Aorta (tissue), 5 donors: ENCODE measurements at places on chromosomes 5 and 9.
A peak's percentile ranks its signal among the peaks of the same experiment; 100 is the strongest.

- no peak for DNase-seq
Observed at GRCh38 chr9:127545196-127546124, 66.6 kb upstream of the STXBP1 start.

DNA sequence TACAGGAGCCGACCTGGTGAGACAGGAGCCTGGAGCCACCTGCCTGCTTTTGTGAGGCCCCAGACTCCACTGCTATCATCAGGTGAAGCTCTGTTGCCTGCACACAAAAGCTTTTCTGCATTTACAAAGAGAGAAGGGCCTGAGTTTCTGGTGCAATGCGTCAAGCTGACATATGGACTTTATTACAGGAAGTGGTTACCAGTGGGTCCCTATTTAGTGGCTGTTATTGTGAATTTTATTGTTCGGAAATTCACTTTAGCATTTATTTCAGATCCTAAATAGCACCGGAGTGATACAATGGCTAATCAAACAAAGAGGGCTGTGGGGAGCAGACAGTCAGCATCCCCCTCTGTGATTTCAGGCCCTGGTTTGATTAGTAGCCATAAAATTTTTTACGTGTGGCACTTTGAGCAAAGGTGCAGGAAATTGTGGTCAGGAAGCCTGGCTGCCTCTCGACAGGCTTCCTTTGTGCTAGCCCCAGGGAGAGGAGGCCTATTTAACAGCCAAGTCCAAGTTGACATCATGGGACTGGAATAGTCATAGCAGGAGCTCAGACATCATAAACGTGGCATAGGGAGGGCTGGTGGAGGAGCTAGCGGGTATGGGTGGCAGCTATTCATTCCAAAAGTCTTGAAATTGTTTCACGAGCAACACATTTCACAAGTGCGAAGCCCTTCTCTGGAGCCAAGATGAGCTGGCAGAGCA is 8.4 kb downstream of the TGFBI start:
- DNase-seq: peak; percentile 70

- DNase-seq: no peak
Observed at GRCh38 chr9:115121181-115121580, 3.2 kb upstream of the TNC start.

GRCh38 chr5:134803821-134804220 is 41.9 kb upstream of the C5orf24 start:
- no peak for DNase-seq

DNA sequence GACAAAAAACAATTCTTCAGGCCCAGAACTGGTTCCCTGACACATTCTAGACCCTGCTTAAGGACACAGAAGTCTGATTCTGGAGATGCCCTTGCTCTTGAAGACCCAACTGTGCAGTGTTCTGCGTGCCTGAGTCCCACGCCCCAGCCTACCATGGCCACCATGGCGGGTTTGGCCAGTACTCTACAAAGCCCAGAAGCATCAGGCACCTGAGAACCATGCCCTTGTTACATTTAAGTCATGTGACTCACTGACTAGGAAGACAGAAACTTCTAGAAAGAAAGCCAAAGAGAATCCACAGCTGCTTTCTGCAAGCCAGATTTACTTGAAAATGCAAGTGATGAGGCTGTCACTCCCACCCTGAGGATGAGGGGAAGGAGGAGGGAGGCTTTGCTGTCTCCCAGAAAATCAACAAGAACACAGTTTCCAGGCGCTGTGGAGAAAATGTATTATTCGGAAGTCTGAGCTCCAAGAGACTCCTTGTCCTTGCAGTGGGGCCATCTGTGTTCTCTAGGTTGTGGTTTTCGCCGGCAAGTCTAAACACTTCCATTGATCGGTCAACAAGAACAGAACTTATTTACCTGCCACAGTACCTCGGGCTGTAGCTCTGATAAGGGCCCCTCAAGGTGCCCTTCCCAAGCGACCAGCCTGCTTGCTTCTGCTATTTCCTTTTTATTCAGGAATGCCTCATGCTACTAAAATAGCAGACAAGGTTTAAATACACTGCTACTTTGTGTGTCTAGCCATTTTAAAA is 81.3 kb upstream of the DMRT1 start:
- DNase-seq: no peak

DNA sequence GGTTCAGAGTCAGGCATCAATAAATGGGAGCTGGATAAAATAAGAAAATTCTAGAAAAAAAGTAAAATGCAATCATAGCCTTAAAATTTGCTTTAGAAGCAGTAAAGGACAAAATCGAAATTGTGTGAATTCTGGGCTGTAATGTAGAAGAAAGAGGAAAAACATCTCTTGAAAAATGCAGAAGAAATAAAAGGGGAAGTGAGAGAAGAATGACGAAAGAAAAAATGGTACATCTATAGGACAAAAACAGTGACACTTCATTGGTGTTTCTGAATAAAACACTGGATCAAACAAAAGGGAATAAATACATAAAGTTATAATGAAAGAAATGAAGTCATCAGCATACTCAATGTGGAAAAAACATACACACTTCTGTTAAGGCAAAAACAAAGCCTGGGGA is 642.3 kb downstream of the ACTL7B start:
- no peak for DNase-seq

- DNase-seq: no peak
Observed at GRCh38 chr5:71882826-71883741, 164.0 kb downstream of the CARTPT start.

DNA sequence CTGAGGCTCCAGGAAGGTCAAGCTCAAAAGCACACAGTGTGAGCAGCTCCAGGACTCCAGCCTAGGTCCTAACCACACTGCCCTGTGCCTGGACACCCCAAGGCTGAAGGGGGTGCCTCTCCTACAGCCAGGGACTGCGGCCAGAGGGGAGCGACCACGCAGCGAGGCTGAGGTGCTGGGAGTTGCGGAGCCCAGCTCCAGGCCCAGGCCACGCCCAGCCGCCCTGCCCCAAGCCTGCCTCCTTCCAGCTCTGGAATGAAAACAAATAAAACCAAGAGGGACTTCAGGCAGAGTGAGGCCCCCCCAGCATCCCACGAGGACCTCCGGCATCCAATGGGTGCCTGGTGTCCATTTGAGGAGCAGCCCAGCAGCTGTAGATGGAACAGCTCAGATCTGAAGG is 15.2 kb downstream of the VAV2 start:
- DNase-seq: peak; percentile 29

- DNase-seq: no peak
Observed at GRCh38 chr5:180609817-180610550, 18.7 kb upstream of the SCGB3A1 start.

DNA sequence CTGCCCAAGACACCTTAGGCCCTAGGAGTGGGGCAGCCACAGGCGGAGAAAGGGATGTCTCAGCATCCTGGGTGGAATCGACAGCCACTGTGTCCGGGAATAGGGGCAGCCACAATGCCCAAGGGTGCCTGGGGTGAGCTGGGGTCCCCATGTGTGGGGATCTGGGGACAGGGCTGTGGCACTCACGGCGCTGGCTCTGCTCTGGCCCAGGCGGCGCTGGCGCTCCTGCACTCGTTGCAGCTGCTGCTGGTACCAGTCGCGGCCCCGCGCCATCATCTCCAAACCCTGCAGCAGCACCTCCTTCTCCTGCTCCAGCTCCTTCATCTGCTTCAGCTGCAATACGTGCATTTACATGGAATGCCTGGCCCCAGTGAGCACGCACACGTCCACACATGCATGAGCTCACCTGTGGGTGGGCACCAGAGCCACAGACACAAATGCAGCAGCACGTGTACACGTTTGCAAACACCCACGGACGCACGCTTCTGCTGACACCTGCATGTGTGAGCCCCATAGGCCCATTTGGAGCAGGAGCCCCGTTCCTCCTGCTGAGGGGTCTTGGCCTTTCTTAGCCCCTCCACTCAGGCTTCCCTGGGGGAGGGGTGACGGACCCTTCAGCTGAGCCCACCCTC is 4.9 kb downstream of the SAPCD2 start:
- no peak for DNase-seq

DNA sequence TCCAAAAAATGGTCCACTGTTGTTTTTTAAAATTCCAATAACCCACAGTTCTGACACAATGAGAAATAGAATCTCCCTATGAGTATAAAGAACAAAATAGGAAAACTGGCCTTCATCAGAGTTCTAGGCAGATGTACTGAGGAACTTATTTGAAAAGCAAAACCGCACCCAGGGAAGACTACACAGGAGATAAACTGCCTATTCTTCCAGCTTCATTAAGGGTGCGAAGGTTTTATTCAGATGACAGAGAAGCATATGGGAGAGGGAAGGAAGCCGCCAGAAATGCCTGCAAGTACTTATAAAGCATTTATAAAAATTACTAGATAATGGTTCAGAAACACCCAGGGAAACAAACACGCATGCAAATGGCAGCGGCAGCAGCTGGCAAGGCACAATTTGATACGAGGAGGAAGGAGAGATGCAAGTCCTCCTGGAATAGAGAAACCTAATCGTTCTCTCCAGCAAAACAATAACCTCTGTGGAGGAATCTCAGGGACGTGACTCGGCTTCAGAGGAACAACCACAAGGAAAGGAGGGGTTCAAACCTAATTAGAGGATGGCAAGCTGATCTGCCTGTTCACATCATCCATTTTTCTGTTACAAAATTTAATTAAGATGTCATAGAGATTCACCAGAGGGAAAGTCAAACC is 9.0 kb downstream of the TTLL11 start:
- no peak for DNase-seq

DNA sequence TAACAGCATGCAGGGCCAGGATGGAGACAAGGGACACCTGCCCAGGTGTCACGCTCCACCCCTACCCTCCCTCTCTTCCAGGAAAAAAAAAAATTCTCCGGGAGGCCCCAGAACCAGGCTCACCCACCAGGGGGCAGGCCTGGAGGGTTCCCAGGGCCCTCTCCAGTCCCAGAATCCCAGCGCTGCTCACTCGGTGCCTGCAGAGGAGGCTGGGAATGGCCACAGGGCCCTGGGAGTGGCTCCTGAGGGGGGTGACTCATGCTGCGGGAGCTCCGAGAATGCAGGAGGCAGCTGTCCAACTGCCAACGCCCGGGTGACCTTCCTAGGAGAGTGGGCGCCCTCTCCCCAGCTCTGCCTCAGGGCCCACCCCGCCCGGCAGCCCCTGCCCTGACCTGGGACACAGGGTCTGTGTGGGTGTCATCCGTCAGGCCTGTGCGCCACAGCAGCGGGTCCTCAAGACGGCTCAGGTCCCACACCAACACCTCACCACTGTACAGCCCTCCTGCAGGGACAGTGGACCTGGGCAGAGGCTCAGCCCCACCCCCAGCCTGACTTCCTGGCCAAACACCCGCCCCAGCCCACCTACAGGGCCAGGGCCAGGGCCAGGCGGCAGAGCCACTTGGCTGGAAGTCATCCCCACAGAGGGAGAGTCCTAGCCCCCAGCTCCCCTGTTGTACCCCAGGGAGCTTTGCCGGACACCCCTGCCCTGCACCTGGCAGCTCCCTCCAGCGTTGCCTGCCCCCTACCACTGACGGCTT is 21.2 kb downstream of the DYNC2I2 start:
- DNase-seq: peak; percentile 95

DNA sequence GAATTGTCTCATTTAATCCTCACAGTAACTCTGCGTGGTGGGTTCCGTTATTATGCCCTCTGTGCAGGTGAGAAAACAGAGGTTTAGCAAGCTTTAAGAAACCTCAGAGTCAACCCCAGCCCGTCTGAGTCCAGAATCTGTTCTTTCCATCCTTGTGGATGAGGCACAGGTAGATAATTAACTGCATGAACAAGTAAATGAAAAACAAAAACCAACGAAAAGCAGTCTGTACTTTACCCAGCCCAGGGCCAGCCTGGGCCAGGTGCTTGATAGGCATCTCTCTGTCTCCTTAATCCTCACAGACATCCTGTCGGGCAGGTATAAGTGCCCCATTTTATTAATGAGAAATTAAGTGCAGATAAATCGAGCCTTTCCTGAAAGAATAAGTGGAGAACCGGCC is 25.3 kb upstream of the CXCL14 start:
- DNase-seq: no peak

- no peak for DNase-seq
Observed at GRCh38 chr5:72115296-72115695, 8.0 kb downstream of the MAP1B start.

DNA sequence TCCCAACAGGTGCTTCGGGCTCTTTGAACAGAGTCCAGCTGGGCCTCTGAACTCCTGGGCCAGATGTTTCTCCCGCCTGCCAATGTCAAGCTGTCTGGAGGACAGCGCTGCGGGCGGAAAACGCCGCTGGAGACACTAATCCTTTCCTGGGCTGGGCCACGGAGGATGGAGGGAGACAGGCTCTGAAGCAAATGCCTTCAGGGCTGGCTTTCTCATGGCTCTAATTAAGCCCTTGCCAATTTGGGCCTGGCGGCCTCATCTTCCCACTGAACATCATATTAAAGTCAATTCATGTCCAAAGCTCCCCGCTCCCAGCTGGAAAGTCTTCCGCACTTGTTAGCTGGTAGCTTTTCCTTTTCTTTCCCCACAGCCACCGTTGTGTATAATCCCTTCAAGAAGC is 72.7 kb downstream of the NTNG2 start:
- DNase-seq: no peak

GRCh38 chr5:152178350-152178699 is 226.8 kb downstream of the NMUR2 start:
- no peak for DNase-seq

DNA sequence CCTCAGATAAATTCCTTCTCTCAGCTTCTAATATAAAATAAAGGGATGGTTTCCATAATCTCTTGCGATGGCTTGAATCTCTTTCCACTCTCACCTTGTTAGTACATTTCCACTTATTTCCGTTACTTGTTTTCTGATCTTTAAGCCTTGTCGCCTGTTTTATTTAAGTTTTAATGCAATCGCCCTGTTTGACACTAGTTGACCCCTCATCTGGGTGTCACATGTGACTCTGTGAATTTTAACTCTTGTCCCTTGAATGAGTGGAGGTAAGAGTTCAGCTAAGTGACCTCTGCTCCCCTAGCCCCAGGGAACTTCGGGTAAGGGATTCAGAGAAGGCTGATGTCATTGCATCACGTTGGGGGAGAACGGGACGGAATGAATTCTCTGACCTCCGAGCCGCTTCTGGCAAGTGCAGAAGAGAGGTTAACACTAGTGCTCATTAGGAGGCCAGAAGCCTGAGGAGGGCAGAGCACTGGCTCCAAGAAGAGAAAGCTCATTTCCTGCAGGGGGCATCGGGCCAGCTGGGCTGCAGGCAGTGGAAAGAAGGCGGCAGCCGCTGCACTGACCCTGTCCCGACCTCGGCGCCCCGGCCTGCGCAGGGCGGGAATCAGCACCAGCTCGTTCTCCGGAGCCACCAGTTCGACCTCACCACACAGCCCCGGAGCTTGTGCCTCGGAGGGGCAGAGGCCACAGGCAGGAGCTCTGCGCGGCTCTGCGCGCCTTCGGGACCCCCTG is 569 bp downstream of the HINT2 start:
- peak; percentile 90 for DNase-seq

GRCh38 chr9:70165006-70165602 is 93.7 kb upstream of the SMC5 start:
- DNase-seq: no peak

DNA sequence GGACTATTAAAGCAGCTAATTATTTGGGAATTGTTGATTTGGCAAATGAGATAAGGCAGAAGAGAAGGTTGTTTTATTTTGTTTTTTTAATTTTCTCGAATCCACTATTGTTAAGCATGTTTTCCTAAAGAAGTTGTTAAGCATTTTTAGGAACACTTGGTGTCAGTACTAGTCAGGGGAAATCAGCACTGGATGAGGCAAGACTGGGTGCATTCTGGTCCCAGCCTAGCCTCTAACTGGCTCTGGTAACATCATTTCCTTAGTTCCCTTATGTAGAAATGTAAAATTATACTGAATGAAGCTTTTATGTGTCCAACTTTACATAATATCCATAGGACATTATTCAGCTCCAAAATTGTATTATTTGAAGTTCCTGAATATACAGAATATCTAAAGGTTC is 196.1 kb downstream of the PCSK5 start:
- no peak for DNase-seq

GRCh38 chr9:74205056-74205455 is 292.1 kb upstream of the RORB start:
- no peak for DNase-seq
